Stimulated activated CD4-positive, alpha-beta T cell treated with anti-CD3 and anti-CD28 coated beads, TNF-alpha, amount 100 ng/mL, for 1 hour (primary cell): ENCODE measurements at places on chromosomes 5 and 9.

- no peak for DNase-seq
These were observed 368.4 kb downstream of the MAN2A1 start for GRCh38 chr5:110058175-110058574.

DNA sequence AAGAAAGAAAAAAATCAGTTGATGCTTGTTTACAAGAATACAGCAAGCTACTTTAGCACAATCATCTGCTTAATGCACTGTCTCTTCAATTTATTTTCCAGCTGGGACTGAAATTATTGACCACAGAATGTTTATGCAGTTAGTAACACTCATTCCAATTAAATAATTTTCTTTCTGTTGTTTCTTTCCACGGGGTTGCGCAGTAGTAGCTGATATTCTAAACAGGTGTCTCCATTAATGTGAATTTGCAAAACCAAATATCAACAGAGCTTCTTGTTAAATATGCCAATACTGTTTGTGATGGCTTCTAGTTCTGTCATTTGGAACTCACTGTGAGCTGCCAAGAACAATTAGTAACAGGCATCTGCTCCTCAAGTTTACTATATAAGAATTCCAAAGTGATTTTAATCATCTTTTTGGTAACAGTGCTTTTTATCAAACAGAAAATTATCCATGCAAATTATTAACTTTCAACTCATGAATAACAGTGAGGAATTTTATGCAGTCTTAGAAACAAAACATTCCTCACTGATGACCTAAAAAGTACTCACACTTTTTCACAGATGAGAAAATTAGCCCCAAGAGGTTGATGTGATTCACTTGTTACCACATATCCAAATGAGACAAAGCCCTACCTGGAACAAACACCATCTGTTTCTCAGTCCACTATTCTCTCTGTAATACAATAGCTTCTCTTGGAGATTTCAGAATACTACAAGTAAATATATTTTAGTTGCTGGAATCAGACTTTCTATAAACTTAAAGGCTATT lies 567.6 kb upstream of the RGMB start:
- DNase-seq = no peak

DNA sequence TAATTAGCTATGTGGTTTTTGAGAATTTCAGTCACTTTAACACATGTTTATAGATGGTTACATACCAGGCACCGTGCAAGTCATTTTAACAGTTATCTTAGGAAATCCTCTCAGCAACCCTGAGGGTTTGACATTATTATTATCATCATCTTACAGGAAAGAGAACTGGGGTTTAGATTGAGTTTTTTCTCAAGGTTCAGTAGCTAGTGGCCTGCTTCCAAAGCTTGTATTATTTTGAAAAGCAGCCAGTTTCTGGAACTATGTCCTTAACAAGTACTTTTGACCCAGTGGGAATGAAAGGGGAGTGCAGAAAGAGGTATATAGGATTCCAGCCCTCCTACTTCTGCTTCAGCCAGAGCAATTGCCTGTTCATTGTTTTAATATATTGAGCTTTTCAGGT lies 157.5 kb downstream of the COMMD10 start:
- no peak for DNase-seq

DNA sequence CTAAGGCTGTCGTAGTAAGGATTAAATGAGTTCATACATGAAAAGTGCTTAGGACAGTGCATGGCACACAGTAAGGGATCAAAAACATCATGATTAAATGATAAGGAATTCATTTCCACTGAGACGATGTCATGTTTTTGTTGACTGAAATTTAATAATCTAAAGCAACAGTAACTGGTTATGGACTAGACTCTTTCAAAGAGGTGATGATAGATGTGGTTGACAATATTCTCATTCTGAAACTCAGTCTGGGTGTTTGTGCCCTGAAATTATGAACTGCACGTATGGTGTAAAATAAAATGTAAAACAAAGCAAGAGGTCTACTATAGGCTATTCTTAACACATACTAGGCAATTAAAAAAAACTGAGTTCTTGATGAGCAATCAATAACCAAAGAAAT lies 280.0 kb downstream of the DENND1A start:
- DNase-seq = no peak

GRCh38 chr5:84764227-84764626 lies 379.5 kb upstream of the EDIL3 start:
- no peak for DNase-seq

GRCh38 chr9:935348-935965 lies 41.0 kb upstream of the DMRT3 start:
- DNase-seq = no peak

GRCh38 chr9:107455425-107456135 lies 34.0 kb downstream of the KLF4 start:
- no peak for DNase-seq

DNA sequence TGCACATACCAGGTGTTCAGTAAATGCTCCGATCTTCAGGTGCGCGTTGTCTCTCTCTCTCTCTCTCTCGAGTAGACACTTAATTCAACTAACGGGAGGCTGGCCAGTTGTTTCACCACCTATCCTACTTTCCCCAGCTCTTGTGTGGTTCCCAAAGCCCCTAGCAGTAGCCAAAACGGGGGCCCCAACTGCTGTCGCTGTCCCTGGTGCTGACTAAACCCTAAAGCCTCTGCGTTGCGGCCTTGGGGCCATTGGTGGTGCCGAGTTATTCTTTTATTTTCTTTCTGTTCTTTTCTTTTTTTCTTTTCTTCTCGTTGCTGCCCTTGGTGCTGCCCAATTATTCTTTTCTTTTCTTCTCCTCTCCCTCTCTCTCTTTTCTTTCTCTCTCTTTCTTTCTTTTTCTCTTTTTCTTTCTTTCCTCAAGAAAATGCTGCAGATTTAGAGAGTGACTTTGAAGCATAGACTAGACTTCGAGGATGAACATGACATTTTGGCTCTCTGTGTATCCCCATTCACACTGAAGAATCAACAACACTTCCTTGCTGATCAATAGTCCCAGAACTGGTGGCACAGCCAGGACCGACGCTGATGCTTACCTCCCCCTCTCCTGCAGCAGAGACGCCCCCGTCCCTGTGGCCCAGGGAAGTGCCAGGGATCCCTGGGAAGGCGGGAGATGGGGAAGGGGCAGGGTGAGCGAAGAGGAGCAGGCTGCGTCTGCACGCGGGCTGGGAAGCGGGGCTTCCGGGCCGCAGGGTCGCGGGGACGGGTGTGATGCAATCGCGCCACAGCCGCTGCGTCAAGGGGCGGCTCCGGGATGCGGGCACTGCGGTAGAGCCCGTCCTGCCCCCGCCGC lies at the start of gene FBLL1:
TSS of gene FBLL1 (plus strand) at position 785 of the 853 bp plus-strand sequence. CDS start 200 bp downstream, outside the sequence.
- DNase-seq = no peak

- no peak for DNase-seq
These were observed 1.4 kb downstream of the NOL6 start for GRCh38 chr9:33472171-33472880.

GRCh38 chr9:126773004-126773607 lies 31.7 kb upstream of the ZBTB43 start:
- DNase-seq = no peak

DNA sequence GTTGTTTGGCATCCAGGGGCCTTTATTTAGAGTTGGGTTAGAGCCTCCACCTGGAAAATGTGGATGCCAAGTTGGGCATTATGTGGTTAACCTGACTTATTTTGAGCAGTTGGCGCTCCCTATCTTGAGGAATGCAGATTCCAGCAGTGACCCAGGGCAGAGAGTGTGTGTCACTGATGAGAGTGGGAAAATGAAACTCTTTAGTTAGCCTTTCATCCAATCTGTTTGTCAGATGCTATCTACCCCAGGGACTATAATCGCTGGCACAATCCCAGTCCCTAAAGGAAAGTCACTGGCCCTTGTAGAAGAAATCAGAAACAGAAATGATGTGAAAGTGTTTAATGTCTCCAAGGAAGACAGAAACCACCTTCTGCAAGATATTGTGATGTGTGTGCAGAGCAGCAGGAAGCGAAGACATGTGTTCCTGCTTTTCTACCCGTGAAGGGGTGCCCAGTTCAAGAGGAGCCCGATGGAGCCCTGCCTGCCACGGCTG lies 10.2 kb upstream of the STING1 start:
- DNase-seq = no peak

GRCh38 chr9:132041798-132042197 lies 37.9 kb downstream of the MED27 start:
- no peak for DNase-seq

DNA sequence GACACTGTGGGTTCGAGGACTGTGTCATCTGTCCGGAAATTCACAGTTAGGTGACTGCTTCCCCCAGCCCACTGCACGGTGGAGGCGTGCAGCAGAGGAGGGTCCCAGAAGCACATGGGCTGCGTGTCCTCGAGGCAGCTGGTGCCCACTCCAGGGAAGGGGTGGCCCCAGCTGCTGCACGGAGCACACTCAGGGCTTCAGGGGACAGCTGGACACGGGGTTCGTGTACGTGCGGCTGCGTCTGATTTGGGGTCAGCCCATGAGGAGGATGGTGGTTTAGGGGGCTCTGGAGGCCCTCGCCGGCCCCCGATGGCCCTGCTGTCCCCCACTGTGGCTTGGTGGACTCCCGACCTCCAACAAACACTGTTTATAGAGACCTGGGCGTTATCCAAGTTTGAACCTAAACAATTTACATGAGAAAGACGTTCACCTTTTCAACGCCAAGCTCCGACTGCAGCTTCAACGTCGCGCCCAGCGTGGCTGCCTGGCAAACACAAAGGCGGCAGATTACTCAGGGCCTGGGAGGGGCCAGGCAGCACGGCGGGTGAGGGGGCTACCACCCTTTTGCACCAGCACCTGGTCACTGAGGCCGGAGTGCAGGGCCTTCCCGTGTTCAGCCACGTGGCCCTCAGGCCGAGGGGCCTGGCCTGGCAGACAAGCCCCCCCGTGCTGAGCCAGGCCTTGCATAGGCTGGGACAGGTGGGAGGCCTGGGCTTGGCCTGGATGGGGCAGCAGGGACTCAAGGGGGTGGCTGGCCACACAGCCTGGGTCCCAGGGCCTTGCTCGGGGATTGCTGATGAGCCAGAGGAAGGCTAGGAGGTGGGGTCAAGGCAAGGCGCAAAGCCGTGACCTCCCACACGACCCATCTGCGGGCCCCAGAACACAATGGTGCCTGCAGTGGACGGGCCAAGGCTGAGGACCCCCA lies 55.2 kb downstream of the EXD3 start:
- no peak for DNase-seq

DNA sequence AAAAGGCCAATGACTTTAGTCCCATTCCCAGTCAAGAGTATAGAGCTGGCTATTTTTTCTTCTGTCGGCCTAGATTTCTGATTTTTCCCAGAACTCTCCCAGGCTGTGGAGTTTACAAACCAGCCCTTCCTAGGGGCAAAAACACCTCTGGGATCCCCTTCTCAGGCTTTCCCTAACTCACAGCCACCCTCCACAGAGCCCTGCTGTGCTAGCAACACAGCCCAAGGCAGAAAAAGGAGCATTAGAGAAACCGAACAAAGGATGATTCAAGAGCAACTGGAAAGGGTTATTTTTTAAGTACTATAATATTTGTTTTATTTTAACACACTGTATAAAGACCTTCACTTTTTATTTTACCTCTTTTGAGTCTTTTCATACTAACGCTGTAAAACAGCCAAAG lies 234.8 kb downstream of the GLIS3 start:
- no peak for DNase-seq

DNA sequence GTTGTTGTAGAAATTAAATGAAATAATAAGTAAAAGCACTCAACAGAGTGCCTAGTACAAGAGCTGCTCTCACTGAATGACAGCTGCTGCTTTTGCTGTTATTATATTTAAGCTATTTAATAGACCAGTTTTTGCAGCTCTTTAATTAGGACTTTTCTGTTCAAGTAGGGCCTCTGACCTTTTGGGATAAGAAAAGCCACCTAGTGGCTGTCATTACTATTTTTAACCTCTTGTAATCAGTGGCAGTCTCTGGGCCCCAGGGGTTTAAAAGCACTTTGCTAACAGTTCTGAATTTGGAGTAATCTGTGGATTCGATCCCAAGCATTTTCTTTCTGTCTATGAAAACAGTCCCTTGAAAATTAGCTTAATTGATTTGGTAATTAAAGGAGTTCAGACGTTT lies 121.1 kb downstream of the NUDT12 start:
- DNase-seq = no peak

DNA sequence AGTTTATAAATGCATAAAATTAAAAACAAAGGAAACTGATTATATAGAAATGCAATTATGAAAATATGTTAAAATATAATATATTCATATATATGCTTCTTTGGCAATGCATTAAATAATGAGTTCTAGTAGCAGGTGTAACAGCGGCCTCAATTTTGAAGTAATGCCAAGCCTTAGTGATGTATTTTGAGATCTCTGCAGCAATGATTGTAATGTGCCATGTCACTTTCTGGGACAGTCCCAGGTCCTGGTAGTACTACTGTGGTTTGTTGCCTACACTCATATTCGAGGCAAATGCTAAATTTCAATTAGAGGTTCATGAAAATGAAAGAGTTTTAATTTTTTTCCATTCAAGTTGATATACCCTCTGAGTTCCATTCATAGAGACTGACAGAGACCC lies 75.8 kb upstream of the ORM1 start:
- DNase-seq = no peak

DNA sequence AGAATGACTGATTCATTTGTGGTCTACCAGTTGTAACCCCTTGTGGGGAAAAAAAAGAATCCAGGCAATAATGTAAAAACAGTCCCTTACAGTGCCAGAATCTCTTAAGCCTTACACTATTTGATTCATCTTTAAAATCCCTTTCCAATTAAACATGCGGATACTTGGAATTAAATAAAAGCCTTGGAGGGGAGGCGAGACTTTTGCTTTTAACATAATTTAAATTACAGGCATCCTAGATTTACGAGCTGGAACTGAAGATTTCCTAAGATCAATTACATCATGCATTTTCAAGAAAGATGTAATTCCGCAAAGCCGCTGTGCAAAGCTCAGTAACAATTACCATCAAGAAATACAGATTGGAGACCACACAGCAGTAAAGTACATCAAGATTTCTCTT lies 370.2 kb downstream of the MTRR start:
- DNase-seq = no peak

DNA sequence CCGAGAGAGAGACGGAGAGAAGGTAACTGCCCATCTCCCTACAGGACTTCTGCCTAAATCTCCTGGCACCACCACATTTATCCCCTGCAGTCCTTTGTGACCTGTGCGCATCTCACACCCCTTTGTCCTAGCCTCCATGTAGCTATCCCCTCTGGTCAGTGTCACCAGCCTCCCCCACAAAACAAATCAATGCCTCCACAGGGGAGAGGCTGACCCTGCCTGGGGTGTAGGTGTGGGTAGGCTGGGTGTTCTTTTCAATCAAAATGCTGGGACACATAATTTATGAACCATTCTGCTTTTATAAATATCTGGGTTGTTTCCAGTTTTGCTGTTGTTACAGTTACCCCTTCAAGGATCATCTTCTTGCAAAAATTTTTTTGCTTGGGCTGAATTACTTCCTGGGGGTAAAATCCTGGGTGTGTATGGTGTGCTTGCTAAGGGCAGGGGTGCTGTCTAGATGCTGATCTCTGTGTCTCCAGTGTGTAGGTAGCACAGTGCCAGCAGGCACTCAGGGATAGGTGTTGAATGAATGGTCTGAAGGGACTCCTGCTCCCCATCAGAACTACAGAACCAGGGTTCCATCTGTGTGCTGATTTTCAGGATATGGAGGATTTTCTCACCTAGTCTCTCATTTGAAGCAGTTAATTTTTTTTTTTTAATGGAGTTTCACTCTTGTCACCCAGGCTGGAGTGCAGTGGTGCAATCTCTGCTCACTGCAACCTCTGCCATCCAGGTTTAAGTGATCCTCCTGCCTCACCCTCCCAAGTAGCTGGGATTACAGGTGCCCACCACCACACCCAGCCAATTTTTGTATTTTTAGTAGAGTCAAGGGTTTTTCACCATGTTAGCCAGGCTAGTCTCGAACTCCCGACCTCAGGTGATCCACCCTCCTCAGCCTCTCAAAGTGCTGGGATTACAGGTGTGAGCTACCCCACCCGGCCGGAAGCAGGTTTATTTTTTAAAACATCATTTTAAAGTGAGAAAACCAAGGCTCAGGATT lies at the start of gene GARIN3:
TSS of gene GARIN3 (minus strand) at position 51 of the 1,000 bp plus-strand sequence. CDS start 96 bp downstream, outside the sequence.
- DNase-seq = no peak
